ENCODE measurements at places on chromosomes 6 and 20.
A peak's percentile ranks its signal among the peaks of the same experiment; 100 is the strongest.

GRCh38 chr20:24098886-24099285 lies 110.3 kb upstream of the GGTLC1 start:
- no peak overlapping the region for H3K27ac ChIP-seq
- H3K27me3 ChIP-seq, result no peaks in the 10 kb centered on the region
- H3K4me1 ChIP-seq, result no peaks in the 10 kb centered on the region
- no peak for DNase-seq
- H3K36me3 ChIP-seq, result no peaks in the 10 kb centered on the region

- no peaks in the 10 kb centered on the region for H3K4me1 ChIP-seq
- H3K27ac ChIP-seq, result no peak overlapping the region
- no peaks in the 10 kb centered on the region for H3K27me3 ChIP-seq
- H3K4me3 ChIP-seq, result no peak overlapping the region
Observed at GRCh38 chr6:134398453-134398852, 80.5 kb upstream of the SGK1 start.

GRCh38 chr6:4322846-4323309 lies 187.5 kb upstream of the ECI2 start:
- H3K36me3 ChIP-seq, result no peaks in the 10 kb centered on the region
- H3K27me3 ChIP-seq, result no peaks in the 10 kb centered on the region
- H3K4me1 ChIP-seq, result peaks cover 6% of the 10 kb centered on the region
- DNase-seq, result peak; percentile 77

GRCh38 chr6:97850458-97851212 lies 567.6 kb upstream of the MMS22L start:
- DNase-seq, result no peak
- H3K27ac ChIP-seq, result no peak overlapping the region
- H3K4me1 ChIP-seq, result no peaks in the 10 kb centered on the region
- H3K4me3 ChIP-seq, result no peak overlapping the region
- H3K36me3 ChIP-seq, result no peaks in the 10 kb centered on the region
- H3K27me3 ChIP-seq, result no peaks in the 10 kb centered on the region

DNA sequence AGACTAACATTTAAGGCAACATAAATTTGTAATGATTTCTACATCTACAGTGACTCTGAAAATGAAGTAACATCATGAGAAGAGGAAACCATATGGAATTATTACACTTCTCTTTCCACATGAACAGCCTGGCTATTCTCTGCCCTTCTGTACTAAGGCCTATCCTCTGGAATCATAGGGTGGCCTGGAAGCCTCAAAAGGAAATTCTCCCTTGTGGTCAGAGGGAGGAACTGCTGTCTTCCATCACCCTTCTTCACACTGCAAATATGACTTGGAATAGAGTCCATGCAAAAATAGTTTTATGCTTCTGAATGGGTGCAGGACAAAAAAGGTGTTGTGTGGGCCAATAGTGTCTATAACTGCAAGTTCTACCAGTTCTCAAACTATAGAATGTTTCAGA lies 44.6 kb upstream of the SH3BGRL2 start:
- H3K4me1 ChIP-seq, result no peaks in the 10 kb centered on the region
- no peaks in the 10 kb centered on the region for H3K27me3 ChIP-seq

GRCh38 chr6:12293235-12293930 lies 3.2 kb downstream of the EDN1 start:
- H3K27me3 ChIP-seq, result no peaks in the 10 kb centered on the region
- H3K4me1 ChIP-seq, result peaks cover 7% of the 10 kb centered on the region
- H3K4me3 ChIP-seq, result no peak overlapping the region
- peaks cover 3% of the 10 kb centered on the region for H3K36me3 ChIP-seq

GRCh38 chr6:46056906-46057529 lies 41.4 kb upstream of the CLIC5 start:
- no peak for DNase-seq
- peaks cover 13% of the 10 kb centered on the region for H3K4me1 ChIP-seq
- no peaks in the 10 kb centered on the region for H3K36me3 ChIP-seq
- no peak overlapping the region for H3K27ac ChIP-seq

DNA sequence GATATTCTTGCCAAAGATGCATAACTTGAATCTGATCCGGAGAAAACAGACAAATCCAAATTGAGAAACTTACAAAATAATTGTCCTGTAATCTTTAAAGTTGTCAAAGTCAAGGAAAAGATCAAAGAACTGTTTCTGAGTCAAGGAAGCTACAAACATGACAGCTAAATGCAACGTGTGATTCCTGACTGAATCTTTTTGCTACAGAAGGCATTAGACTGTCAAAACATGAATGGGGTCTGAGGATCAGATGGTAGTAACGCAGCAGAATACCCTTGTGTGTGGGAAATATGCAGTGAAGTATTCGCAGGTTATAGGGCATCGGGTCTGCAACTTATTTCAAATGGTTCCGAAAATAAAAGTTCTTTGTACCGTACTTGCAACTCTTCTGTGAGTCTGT lies 86.2 kb downstream of the MDGA1 start:
- DNase-seq, result no peak
- no peak overlapping the region for H3K27ac ChIP-seq
- H3K36me3 ChIP-seq, result no peaks in the 10 kb centered on the region
- no peaks in the 10 kb centered on the region for H3K27me3 ChIP-seq
- no peaks in the 10 kb centered on the region for H3K4me1 ChIP-seq

DNA sequence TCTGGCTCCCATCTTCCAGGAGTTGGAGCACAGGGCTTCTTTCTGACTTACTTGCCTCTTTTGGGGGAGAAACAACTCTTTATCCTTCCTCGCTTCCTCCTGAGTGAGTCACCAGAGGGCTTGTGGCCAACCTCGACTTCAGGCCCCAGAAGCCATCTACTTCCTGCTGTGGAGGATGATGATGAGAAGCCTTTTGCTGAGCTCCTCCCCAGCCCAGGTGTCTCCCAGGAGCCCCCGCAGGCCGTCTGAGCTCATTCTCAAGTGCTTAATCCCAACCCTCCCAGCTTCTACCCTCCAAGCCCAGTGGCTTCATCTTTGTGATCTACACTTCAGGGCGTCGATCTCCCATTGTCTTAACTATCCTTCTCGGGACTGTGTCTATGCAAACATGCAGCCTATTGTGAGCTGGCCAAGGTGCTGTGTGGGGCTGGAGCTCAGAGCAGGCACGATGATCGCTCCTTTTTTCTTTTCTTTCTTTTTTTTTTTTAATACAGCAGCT lies 27.9 kb downstream of the SDCBP2 start:
- no peaks in the 10 kb centered on the region for H3K4me1 ChIP-seq
- no peaks in the 10 kb centered on the region for H3K27me3 ChIP-seq
- H3K4me3 ChIP-seq, result no peak overlapping the region
- DNase-seq, result no peak
- H3K27ac ChIP-seq, result no peak overlapping the region

- no peaks in the 10 kb centered on the region for H3K27me3 ChIP-seq
- no peak for DNase-seq
- no peak overlapping the region for H3K4me3 ChIP-seq
Observed at GRCh38 chr6:118372413-118372812, 175.7 kb upstream of the PLN start.

DNA sequence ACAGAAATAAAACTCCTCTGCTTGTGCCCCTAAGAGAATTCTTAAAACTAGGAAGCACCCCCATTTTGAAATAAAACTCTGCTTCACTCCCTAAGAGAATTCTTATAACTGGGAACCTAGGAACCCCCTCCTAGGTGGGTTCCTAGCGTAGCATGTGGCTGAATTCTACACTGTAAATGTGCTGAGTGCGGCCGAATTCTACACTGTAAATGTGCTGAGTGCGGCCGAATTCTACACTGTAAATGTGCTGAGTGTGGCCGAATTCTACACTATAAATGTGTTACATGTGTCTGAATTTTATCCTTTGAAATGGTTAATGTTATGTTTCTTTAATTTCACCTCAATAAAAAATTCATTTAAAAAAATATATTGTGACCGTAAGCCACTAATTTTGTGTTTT lies 79.3 kb downstream of the PSMB1 start:
- no peaks in the 10 kb centered on the region for H3K4me1 ChIP-seq
- no peak overlapping the region for H3K27ac ChIP-seq
- H3K27me3 ChIP-seq, result no peaks in the 10 kb centered on the region
- no peak for DNase-seq
- no peaks in the 10 kb centered on the region for H3K36me3 ChIP-seq

- no peaks in the 10 kb centered on the region for H3K36me3 ChIP-seq
- H3K27ac ChIP-seq, result no peak overlapping the region
- no peaks in the 10 kb centered on the region for H3K27me3 ChIP-seq
- no peaks in the 10 kb centered on the region for H3K4me1 ChIP-seq
- DNase-seq, result no peak
- H3K4me3 ChIP-seq, result no peak overlapping the region
Observed at GRCh38 chr20:41978246-41978790, 360.1 kb upstream of the CHD6 start.

GRCh38 chr6:151209071-151209831 lies 30.5 kb upstream of the AKAP12 start:
- H3K36me3 ChIP-seq, result no peaks in the 10 kb centered on the region
- H3K27ac ChIP-seq, result no peak overlapping the region
- no peaks in the 10 kb centered on the region for H3K4me1 ChIP-seq
- no peak for DNase-seq
- no peaks in the 10 kb centered on the region for H3K27me3 ChIP-seq

DNA sequence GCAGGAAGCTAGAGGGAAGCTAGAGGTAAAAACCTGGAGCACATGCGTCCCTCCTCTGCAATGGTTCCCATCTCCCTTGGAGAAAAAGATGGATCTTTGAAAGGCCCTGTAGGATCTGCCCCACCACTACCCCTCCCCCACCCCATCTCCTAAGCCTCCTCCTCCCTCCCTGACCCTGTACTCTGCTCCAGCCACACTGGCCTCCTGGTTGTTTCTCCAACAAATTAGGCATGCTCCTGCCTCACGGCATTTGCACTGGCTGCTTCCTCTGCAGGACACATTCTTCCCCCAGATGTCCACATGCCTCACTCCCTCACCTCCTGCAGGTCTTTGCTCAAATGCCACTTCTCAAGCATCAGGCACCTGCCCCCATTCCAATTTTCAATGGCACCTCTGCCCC lies 45.5 kb downstream of the UBE2V1 start:
- H3K27ac ChIP-seq, result no peak overlapping the region
- H3K27me3 ChIP-seq, result no peaks in the 10 kb centered on the region
- no peaks in the 10 kb centered on the region for H3K4me1 ChIP-seq
- DNase-seq, result no peak
- no peak overlapping the region for H3K4me3 ChIP-seq

DNA sequence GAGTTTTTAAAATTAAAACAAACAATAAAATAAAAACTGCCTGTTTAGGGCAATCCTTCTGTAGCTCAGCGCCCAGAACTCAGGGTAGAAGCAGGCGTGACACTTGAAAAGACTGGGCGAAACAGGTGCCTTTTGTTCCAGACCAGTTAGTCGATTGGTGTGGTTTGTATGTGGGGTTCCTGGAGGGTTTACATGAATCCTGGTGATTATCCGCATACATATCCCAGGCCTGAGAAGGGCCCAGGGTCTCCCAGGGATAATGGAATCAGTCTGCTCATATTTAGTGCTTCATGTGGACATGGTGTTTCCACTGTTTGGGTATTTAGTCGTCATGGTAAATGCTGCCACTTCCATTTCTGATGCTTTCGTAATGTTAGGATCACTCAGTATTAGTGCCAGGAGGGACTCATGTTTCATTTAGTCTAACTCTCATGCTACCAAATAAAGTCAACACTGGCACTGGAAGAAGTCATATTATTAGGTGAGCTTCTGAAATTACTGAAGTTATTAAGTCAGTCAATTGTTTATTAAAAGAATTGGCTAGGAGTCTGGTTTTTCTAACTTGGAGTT lies 116.5 kb downstream of the SAMD5 start:
- no peak for DNase-seq
- H3K27me3 ChIP-seq, result no peaks in the 10 kb centered on the region
- no peaks in the 10 kb centered on the region for H3K4me1 ChIP-seq
- H3K4me3 ChIP-seq, result no peak overlapping the region
- H3K27ac ChIP-seq, result no peak overlapping the region
- no peaks in the 10 kb centered on the region for H3K36me3 ChIP-seq

- H3K36me3 ChIP-seq, result no peaks in the 10 kb centered on the region
- no peak overlapping the region for H3K27ac ChIP-seq
- DNase-seq, result no peak
- H3K4me1 ChIP-seq, result no peaks in the 10 kb centered on the region
- H3K27me3 ChIP-seq, result no peaks in the 10 kb centered on the region
Observed at GRCh38 chr20:10225439-10226060, 6.9 kb downstream of the SNAP25 start.

- no peak overlapping the region for H3K27ac ChIP-seq
- H3K4me3 ChIP-seq, result peak overlapping the region; percentile 78
- peak; percentile 38 for DNase-seq
- peaks cover 15% of the 10 kb centered on the region for H3K36me3 ChIP-seq
Observed at GRCh38 chr20:43459022-43459942, 1.6 kb downstream of the SRSF6 start.

- no peak overlapping the region for H3K4me3 ChIP-seq
- H3K36me3 ChIP-seq, result no peaks in the 10 kb centered on the region
- H3K27ac ChIP-seq, result no peak overlapping the region
- peaks cover 4% of the 10 kb centered on the region for H3K4me1 ChIP-seq
- no peaks in the 10 kb centered on the region for H3K27me3 ChIP-seq
Observed at GRCh38 chr6:107655864-107656263, 165.9 kb downstream of the SOBP start.

DNA sequence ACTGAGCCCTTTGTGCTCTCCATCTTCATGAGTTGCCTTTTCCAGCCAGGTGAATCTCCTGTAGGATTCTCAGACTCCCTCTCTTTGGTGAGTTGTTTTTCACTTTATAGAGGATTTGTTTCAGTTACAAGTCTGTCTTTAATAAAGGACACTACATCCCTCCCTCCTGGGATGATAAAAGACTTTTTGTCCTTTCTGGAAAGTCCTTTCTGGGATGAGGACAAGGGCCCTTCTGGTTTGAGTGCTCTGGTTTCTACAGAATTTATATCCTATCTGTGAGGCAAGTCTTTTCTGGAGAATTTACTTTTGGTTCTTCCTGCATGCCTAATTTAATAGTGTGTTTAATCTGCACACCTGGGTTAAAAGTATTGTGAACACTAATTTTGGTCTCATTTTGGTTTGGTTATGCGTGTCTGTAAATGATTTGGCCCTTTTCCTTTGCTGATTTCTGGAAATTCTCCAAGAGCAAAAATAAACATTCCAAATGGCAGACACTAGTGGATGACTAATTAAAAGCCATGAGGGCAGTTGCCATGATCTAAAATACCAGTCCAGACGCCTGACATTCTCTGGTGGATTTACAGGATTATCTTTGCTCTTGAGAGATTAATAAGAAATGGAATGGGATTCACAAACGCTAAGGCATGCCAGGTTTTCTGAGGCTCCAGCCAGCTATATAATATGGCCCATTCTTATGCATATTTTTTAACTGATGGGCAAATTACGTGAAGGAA lies 44.8 kb downstream of the TCP11 start:
- no peaks in the 10 kb centered on the region for H3K4me1 ChIP-seq
- no peak overlapping the region for H3K4me3 ChIP-seq
- no peak overlapping the region for H3K27ac ChIP-seq
- DNase-seq, result peak; percentile 4
- no peaks in the 10 kb centered on the region for H3K36me3 ChIP-seq

Measured in colonic mucosa (tissue), 4 donors.